Non-pigmented ciliary epithelial cell (primary cell): ENCODE measurements at places on chromosomes 12 and 14.

- DNase-seq: no peak
These were observed 106.6 kb upstream of the NCOR2 start for GRCh38 chr12:124673801-124674617.

DNA sequence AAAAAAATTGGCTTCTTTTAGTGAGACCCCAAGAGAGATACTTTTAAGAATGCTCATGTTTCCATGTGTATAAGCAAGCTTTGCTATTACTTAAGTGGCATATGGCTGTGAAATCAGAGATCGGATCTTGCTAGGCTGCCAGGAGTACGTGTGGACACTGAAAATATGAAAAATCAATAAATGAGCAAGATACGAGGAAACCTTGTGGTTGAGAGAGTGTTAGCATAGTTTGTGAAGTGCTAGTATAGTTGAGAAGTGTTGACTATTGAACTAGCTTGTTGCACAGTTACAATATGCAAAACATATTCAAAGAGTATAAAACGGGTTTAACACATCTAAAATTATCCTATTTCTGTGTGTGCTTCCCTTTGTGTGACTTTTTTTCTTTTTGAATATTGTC lies 230.9 kb upstream of the NOVA1 start:
- no peak for DNase-seq

GRCh38 chr14:71741241-71741640 lies 191.0 kb upstream of the RGS6 start:
- DNase-seq: no peak

- no peak for DNase-seq
These were observed 88.5 kb downstream of the GPHN start for GRCh38 chr14:66596241-66596985.

DNA sequence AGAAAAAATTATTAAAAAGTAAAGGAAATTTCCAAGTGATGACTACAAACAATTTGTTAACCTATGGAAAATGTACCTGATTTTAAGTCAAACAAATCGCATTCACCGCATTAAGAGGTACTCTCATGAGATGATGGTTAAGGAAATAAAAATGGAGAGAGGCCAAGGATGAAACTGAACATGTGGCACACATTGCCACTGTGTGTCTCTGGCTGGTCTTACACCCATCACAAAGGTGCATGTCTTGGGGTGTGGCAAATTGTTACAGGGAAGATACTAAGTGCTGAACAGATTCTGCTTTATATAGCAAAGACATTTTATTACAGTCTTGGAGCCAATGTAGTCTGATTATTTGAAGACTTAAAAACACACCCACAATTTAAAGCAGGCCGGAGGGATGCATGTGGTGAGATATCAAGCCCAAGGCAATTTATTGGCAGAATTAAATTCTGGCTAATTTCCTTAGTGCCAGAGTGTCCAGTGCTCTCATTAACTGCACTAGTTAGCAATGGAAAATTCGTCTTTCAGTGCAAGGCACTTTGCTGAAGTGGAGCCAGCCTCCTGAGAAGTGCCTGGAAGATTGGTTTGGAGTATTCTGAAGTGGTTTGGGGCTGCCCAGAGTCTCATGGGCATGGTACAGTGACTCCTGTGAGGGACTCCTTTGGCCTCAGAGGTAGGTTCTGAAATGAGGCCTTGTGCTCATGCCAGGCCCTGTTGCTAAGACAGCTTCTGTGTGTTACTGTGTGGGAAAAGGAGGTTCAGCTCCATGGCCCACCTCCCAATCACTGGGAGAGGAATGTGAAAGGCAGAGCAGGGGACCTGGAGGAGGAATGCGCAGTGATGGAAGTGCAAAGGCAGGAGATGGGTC lies 166.9 kb downstream of the BRMS1L start:
- no peak for DNase-seq

GRCh38 chr12:113089839-113090238 lies 33.3 kb downstream of the DTX1 start:
- DNase-seq: no peak

- no peak for DNase-seq
These were observed 25.0 kb downstream of the SH2B3 start for GRCh38 chr12:111430433-111431353.

DNA sequence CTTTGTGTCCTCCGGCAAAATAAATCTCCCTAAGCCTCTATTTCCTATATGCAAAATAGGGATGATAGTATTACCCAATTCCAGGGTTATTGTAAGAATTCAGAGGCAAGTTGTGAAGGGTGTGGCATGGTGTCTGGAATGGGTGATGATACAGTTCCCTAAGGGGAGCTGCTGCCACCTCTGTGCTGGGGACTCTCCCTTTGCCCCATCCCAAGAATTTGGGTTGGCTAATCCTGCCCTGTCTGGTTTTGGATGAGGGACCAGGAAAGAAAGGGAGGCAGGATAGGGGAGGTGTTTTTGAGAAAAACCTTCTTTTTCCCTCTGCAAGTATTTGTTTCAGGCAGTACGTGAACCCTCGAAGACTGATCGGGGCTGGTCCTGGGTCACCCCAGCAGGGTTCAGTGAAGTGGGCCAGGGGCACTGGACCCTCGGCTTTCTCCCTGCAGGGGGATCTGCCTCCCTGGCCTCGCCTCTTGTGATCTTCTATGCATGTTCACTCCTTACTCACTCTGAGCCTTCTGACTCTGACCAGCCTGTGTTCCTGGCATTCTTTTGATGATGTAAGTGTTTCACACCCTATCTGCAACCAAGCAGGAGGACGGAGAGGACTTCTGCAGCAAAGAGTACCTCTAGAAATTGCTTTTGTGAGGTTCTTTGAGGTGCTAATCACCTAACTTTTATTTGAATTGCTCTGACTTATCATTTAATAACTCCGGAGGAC lies 60.8 kb downstream of the RASSF3 start:
- peak; percentile 45 for DNase-seq

DNA sequence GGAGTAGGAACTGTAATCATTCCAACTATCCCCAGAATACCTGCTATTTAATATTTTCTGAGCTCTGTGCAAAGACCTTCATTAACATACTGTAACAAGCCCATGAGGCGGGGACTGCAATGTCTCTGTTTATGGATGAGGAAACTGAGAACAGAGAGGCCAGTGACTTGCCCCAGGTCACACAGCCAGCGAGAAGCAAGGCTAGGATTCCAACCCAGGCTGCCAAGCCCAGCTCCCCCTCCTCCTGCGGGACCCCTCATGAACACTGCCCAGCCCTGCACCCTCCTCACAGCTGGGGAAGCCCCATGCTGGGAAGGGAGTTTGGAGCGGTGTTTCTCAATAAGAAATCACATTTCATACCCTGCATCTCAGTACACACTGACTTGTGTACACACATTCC lies 10.9 kb downstream of the HVCN1 start:
- no peak for DNase-seq

DNA sequence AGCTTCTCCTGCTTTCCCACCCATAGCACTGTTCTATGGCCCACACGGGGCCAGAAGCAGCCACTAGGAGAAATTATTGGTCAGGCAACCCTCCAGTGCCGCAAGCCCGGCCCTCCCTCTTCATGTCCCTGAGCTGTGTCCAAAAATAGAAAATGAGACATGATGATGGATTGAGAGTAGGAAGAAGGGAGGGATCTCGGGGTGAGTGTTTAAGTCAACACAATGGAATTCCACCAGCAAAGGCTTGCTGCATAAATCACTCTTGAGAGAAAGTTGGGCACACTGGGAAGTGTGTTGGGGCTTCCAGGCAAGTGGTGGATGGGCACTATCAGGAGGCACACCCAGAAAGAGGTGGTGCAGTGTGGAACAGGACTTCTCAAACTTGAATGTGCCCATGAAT lies 94.2 kb downstream of the LLPH start:
- peak; percentile 93 for DNase-seq

DNA sequence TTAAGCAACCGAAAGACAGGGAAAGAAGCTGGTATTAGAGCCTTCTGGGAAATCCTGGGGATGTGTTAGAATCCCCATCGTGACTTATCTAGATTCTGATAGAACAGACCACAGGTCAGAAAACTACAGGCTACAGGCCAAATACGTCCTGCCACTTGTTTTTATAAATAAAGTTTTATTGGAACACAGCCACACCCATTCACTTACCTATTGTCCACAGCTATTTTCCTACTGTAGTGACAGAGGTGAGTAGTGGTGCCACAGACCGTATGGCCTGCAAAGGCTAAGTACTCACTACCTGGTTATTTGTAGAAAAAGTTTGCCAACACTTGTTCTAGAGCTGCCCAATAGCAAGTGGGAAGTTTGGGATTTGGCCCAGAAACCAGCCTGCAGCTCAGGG lies 53.8 kb downstream of the HRK start:
- DNase-seq: no peak

- no peak for DNase-seq
These were observed 767.7 kb downstream of the LRFN5 start for GRCh38 chr14:42374332-42374731.

GRCh38 chr14:75274899-75275569 lies 3.6 kb upstream of the FOS start:
- DNase-seq: no peak

DNA sequence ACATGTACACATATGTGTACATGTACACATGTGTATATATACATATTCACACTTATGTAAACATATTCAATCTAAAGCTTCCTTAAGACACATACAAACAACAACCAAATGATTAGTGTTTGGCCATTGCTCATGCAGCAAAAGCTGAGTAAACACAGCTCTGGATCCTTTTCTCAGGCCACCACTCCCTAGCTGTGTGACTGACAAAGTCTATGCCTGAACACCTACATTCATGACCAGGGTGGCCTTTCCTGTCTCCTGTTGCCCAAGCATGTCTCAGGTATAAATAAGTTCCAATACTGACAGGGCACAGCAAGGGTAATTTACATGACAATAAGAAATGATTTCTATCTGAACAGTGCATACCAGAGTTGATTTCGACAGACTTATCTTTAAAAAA lies 1.4 kb upstream of the PTPRO start:
- no peak for DNase-seq

- DNase-seq: no peak
These were observed 156.6 kb downstream of the TGFB3 start for GRCh38 chr14:75825147-75825592.

- no peak for DNase-seq
These were observed 1.4 kb downstream of the FIGNL2 start for GRCh38 chr12:51846911-51847642.

DNA sequence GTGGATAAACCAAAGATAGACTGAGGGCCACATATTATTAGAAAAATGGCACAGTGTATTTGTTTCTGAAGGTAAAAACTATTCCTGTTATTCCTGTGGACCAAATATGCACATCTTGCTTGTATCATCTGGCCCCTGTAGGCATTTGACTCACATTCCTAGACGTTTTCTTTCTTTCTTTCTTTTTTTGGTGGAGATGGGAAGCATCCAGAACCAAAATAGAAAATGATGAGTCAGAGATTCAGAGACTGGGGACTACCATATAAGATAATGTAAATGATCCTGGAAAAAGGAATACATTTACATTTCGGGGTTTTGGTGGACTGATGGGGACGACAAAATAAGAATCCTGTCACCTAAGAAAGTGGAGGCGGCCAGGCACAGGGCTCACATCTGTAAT lies 24.2 kb downstream of the TRIM9 start:
- DNase-seq: no peak

DNA sequence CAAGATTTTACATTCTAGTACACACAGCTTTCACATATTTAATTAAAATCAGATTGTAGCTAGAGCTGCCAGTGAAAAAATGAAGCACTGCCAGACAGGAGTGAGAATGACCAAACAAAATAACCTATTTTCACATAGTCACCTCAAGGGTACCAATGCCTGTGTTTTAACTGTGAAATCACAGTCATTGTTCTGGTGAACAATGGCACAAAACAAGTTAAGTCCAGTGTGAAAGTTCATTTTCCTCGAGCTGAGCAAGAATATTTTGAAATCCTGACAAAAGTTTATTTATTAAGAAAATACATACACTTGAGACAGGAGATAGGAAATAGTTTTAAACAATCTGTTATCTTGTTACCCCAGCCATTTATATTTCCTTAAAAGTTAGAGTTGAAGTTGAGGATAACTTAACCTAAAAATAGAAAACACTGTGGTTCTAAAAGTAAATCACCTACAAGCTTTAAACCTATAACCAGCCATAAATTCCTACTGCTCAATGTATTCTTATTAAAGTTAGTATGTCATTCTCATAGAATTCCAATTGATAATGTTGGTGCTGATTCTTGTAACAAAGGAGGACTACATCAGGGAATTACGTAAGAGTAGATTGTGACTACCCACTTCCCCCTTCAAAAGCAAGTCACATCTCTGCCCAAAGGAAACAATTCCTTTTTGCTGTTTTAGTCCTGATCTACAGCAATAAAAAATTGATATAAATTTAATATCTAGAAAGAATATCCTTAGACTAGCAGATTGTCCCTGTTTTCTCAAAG lies 15.9 kb downstream of the DENND5B start:
- DNase-seq: no peak

DNA sequence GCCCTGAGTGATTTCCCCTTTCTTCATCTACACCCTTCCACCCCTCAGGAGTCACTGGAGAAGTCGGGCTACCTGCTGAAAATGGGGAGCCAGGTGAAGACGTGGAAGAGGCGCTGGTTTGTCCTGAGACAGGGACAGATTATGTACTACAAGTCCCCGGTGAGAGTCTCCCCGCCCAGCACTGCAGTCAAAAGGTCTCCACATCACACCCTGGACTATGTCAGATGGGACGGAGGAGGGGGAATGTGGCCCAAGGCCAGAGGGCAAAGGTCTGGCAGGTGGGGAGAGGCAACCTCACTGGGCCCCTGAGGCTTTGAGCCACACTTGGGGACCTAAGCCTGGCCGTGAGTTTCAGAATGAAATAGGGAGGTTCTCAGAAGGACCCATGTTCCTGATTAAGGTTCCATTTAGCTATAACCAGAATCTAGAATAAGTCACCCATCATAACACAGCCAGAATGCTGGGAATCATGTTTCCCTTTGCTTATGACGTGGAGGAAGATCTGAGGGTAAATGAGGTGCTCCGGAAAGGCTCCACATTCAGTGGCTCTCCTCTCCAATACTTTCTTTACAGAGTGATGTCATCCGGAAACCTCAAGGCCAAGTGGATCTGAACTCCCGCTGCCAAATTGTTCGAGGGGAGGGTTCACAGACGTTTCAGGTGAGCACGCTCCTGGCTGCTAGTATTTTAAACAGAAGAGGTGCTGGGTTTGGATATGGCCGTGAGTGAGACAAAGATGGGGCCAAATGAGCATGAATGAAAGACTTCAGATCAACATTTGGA lies 26.6 kb downstream of the PIGH start:
- no peak for DNase-seq

DNA sequence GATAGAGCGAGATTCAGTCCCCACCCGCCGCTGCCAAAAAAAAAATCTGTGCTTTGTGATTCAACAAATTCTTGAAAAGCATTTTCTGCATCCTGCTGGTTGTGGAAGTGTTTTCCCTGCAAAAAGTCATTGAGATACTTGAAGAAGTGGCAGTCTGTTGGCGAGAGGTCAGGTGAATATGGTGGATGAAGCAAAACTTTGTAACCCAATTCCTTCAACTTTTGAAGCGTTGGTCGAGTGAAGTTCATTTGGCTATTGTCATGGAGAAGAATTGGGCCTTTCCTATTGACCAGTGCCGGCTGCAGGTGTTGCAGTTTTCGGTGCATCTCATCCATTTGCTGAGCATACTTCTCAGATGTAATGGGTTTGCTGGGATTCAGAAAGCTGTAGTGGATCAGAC lies 20.9 kb downstream of the SRGAP1 start:
- no peak for DNase-seq
